IMR-90 (cell line): ENCODE measurements at places on chromosomes 2 and 18. TPM values are rescaled to one million over a fixed set of nuclear protein-coding genes. Genes with fewer than 3 reads are reported as not detected.

Gene MSTN
- under 0.01 TPM in 1 of 2 replicates, not detected in the other for total RNA-seq

Gene ABCG5
- not detected in 2 replicates for total RNA-seq

DNA sequence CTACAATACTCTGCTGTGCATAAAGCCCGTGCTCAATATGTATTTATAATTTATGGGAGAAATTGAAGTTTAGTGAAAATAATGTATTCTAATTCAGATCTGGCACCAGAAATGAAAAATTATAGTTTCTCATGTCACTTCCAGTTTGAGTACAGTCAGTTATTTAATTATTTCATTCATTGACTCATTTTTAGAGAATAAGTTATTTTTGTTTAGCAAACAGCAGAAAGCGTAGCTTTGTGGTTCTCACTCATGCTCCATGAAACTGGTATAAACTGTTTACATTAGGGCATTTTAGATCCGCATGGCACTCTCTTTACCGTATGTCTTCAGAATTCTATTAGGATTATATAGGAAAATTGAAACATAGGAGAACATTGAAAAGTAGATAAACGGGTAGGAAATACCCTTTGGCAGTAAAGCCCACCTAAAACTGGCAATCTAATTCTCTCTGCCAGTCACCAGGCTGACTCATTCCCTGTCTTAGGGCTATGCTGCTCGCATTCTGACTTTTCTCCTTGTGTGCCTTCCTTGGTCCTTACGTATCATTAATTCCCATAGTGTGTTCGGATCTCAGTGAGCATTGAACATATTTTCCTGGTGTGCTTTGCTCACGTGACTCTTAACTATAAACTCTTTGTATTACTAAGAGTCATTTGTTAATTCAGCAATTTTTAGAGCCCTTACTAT is 106.0 kb downstream of the ZNF236 start:
- peaks cover 17% of the 10 kb centered on the region for H3K4me1 ChIP-seq
- H3K4me3 ChIP-seq = no peak overlapping the region
- H3K27ac ChIP-seq = no peak overlapping the region

DNA sequence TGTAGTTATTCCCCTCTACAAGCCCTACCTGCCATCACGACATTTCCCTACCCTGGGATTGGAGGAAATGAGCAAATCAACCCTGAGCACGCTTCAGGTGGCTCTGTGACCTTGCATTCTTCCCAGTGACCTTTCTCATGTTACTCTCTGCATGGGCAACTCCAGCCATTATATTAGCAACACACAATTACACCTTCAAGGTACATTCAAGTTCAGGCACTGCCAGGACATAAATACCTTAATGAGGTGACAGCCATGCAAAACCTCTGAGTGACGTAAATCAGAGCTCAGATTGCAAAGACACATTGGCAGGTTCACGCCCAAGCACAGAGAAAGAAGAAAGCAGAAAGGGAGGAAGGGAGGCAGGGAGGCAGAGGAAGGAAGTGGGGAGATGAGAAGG is 68.7 kb upstream of the ALK start:
- H3K27me3 ChIP-seq = peaks cover 3% of the 10 kb centered on the region; the same call in 1 of the 2 replicates
- no peak for DNase-seq
- H3K4me3 ChIP-seq = no peak overlapping the region
- H3K27ac ChIP-seq = no peak overlapping the region
- H3K4me1 ChIP-seq = no peaks in the 10 kb centered on the region

DNA sequence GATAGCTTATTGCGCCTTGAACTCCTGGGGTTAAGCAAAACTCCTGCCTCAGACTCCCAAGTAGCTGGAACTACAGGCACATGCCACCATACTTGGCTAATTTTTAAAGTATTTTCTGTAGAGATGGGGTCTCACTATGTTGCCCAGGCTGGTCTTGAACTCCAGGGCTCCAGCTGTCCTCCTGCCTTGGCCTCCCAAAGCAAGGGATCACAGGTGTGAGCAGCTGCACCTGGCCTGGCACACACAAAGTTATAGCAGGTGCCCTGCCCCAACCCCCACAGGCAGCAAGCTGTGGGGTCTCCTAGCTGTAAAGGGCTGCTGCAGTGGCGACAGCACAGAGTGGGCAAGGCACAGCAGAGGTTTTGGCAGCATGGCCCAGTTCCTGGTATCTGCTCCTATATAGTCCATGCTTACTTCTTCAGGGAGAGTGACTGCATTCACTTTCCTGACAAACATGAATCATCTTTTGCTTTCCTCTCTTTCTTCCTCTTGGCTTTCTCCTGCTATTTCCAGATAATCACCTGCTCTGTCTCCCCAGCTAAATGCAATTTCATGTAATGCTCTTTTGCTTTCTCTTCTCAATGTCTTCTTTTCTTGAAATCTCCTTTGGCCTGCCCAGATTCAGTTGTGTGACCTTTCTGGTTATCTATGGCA is 27.3 kb upstream of the METAP1D start:
- peaks cover 7% of the 10 kb centered on the region; the same call in 1 of the 2 replicates for H3K36me3 ChIP-seq
- H3K27ac ChIP-seq = no peak overlapping the region
- no peaks in the 10 kb centered on the region for H3K4me1 ChIP-seq
- no peak overlapping the region for H3K4me3 ChIP-seq

GRCh38 chr2:27445155-27445554 is 3.0 kb downstream of the KRTCAP3 start:
- no peak overlapping the region for H3K27ac ChIP-seq
- no peak overlapping the region for H3K4me3 ChIP-seq
- peaks cover 48% of the 10 kb centered on the region for H3K36me3 ChIP-seq
- H3K4me1 ChIP-seq = no peaks in the 10 kb centered on the region
- DNase-seq = no peak
- no peaks in the 10 kb centered on the region for H3K27me3 ChIP-seq

- H3K36me3 ChIP-seq = no peaks in the 10 kb centered on the region
- no peaks in the 10 kb centered on the region for H3K4me1 ChIP-seq
- no peak overlapping the region for H3K27ac ChIP-seq
- peaks cover 2% of the 10 kb centered on the region for H3K27me3 ChIP-seq
Observed at GRCh38 chr2:121898483-121898882, 143.0 kb downstream of the TSN start.

DNA sequence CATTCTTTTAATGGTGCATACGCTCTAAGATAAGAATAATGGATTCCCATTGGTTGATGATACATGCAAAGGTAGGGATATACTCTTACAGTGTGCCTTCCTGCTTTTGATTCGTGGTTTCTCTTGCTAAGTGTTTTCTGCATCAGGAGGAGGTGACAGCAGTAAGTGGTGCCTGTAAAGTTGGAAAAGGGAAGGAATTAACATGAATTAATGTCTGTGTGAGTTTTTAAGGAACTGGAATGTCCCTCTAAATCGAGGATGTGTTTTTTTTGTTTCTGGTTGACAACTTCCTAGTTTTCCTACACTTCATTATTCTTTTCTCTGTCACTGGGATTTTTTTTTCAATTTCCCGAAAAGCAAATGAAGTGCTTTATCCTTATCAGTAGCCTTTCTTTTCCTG is 54.4 kb downstream of the CRIM1 start:
- H3K27me3 ChIP-seq = no peaks in the 10 kb centered on the region
- peaks cover 33% of the 10 kb centered on the region for H3K4me1 ChIP-seq
- peaks cover 4% of the 10 kb centered on the region for H3K36me3 ChIP-seq
- no peak overlapping the region for H3K27ac ChIP-seq
- H3K4me3 ChIP-seq = no peak overlapping the region
- DNase-seq = no peak
